ENCODE measurements at places on chromosomes 7 and 10.

- DNase-seq, result no peak
These were observed 204.2 kb downstream of the EMX2 start for GRCh38 chr10:117746541-117747448.

- DNase-seq, result no peak
These were observed 1349.3 kb upstream of the CELF2 start for GRCh38 chr10:9668411-9668810.

- DNase-seq, result no peak
These were observed 496.7 kb downstream of the SH2D4B start for GRCh38 chr10:81034383-81034782.

- DNase-seq, result no peak
These were observed 95.3 kb upstream of the HDAC9 start for GRCh38 chr7:18400275-18400674.

GRCh38 chr7:151342102-151342646, 562 bp downstream of the NUB1 start:
- DNase-seq, result no peak

GRCh38 chr10:92799568-92799967, 48.8 kb upstream of the EXOC6 start:
- no peak for DNase-seq

DNA sequence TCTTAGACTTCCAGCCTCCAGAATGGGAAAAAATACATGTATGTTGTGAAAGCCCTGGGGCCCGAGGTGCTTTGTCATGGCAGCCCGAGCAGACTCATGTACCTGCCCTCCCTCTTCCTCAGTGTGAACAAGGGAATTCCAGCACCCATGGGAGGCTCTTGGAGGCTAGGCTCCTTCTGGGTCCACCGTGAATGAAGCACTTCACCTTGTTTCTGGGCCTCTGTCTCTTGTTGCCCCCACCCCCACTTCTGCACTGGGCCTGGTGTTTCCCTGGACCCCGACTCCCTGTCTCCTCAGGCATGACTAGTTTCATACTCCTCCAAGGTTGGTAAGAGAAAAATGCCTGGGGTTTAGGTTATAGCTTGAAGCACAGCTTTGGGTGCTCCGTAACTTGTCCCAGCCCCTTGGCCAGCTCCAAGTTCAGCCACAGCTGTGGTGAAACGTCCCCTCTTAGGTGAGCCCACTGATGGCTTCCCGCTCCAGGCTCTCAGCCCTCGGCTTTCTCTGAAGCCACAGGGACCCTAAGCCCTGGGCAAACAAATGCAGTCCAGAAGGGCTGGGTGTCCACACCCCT, 30.2 kb upstream of the ARHGAP22 start:
- no peak for DNase-seq

- DNase-seq, result no peak
These were observed 136.2 kb upstream of the INSYN2A start for GRCh38 chr10:127332631-127333030.

DNA sequence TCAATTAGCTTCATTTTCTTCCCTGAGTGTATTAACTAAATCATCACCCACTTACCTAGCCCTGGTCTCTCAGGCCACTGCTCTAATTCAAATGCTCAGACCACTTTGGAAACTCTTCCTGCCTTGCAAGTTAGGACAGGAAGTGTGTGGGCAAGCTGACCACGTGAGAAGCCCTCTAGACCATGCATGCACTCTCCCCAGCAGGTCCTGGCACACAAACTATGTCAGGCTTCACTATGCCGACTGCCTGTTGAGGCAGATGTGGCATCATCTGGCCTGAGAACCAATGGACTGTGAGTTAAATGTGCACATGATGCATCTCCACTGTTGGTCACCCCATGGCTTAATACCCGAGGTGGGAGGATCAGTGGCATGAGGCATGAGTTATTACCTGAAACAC, 439.6 kb downstream of the GRID1 start:
- no peak for DNase-seq

- DNase-seq, result no peak
These were observed 19.9 kb downstream of the TMEM176B start for GRCh38 chr7:150780292-150780691.

DNA sequence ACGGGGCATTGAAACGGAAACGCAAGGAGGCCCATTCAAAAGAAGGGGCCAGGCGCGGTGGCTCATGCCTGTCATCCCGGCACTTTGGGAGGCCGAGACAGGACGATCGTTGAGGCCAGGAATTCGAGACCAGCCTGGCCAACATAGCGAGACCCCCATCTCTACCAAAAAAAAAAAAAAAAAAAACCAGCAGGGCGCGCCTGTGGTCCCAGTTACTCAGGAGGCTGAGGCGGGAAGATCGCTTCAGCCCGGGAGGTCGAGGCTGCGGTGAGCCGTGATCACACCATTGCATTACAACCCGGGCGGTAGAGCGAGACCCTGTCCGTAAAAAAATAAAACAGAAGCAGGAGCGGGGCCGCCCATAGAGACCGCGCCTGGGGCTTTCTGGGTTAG, 396 bp downstream of the PSMG3 start:
- DNase-seq, result no peak

DNA sequence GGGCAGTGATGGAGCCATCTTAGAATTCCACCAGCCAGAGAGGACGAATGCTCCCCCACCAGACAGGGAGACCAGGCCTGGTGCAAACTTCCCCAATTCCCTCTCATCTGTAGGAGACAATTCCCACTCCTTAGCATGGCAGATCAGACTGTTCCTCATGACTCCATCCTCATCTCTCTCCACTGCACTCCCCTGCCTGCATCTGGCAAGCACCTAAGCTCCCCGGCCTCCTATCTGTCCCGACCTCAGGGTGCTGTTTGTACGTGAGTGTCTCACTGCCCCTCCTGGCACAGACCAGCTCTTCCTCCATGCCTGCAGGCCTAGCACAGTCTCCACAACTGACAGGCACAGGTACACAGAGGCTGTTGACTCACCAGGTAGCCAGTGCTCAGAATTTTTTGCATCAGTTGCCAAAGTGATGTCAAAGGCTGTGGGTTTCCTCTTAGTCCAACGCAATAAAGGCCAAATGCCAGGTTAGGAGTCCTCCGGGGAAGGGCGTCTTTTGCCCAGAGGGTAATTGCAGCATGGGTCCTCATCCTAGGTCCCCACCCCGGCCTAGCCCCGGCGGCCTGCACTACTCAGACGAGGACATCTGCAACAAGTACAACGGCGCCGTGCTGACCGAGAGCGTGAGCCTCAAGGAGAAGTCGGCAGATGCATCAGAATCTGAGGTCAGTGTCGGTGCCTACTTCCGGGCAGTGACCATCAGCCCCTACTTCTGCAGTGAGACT, 436.8 kb upstream of the FOXK1 start:
- DNase-seq, result no peak

- DNase-seq, result no peak
These were observed 51.9 kb downstream of the IKZF1 start for GRCh38 chr7:50356212-50356944.

DNA sequence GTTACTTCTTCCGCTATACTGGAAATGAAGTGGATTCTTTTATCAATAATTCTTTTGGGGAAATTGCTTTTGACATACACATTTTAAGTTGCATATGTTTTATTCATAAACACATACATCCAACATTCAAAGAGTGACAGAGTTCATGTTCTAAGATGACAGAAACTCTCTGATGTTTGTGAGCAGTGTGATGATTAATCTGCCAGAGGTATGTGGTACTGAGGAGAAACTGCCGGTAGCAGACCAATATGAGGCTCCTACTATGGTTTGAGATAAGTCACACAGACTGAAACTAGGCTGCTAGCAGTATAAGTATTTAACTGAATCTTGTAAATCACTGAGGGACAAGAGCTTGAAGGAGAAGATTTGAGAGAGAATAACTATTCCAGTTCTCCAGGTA, 524.1 kb upstream of the SEMA3D start:
- DNase-seq, result no peak

GRCh38 chr10:117463545-117463920, 79.0 kb upstream of the EMX2 start:
- DNase-seq, result no peak

DNA sequence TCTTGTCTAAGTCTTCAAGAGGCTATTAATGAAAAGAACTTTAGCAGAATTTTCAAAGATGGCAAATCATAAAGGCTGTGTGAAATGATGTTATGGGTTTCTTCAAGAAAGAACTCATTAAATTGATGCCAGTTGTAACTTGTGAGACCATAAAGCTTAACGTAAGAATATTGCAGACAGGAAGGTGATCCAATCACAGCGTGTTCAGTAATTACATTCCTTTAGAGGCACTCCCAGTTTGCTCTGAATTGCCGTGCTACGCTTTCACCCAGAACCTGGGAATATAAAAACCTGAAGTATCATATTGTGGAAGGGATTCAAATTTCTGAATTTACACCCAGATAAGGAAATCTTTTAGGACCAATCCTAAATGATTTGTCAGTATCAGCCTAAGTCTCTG, 64.1 kb upstream of the ITGB1 start:
- DNase-seq, result no peak

DNA sequence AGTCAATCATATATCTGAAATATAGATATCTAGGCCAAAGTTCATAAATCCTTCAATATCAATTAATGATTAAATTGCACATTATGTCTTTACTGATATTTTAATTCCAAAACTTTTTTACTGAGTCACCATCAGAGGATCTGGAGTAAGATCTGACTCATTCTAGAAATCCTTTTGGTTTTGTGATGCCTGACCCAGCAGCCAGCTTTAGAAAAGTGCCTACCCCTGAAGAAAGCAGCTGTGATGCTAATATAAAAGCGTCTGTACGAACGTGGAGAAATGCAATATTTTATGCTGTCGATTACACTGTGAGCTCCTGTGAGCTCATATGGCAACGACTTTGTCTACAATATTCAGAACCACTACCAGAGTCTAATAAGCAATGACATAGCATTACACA, 142.5 kb upstream of the LRRTM3 start:
- DNase-seq, result no peak

DNA sequence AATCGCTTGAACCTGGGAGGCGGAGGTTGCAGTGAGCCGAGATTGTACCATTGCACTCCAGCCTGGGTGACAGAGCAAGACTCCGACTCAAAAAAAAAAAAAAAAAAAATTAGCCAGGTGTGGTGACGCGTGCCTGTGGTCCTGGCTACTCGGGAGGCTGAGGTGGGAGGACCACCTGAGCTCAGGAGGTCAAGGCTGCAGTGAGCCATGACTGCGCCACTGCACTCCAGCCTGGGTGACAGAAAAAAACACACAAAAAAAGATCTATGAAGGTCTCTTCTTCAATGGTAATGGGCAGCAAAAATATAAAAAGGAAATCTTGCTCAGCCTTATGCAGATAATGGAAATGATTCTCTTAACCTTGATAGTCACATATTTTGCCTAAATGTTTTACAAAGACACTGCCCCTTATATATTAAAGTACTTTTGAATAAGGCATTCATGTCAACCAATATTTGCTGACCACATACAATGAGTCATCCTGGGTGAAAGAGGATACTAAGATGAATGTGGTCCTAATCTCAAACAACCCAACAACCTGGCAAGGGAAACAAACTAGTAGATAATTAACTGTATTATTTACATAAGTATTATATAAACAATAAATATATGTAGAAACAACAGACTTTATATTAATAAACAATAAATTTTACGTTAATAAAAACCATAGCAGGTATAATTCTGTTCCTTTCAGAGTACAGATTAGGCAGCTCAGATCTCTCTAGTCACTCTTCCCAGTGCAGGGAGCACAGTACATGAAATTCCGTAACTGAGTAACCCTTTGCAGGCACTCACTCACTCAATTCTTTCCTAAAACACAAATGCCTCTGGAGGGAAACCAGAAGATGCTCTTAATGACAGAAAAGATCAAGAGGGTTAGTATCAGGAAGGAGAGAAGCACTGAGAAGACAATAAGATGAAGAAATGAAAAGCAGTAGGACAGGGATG, 8.1 kb downstream of the TOMM7 start:
- no peak for DNase-seq

DNA sequence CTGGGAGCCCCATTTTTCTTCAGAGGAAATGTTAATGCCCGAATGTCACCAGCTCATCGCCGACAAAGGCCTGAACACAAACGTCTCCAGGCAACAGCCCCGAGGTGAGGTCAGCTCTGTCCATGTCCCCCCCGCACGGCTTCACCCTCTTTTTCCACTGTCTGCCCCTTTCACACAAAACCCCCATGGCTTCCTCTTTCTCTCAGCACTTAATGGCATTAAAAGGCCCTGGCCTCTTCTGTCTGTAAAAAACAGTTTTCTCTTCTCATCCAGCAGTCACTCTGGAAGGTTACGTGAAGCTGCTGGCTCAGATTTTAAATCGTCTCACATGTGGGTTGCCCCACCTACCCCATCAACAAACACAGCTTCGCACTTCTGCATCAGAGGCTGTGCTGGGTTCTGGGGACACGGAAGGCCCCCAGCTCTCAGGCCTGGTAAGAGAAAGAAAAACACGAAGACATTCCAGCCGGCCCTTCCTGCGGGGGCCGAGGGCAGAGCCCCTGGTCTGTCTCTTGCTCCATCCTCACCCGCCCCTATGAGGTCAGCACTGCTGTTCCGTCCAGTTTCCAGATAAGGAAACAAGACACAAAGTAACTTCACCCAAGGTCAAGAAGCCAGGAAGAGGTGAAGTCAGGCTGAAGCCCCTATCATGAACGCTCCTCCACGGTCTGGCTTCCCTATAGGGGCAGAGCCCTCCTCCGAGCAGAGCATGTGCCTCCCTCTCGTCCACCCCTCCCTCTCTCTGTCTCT, 91.1 kb upstream of the PDGFA start:
- no peak for DNase-seq

- peak; percentile 41 for DNase-seq
These were observed 45.3 kb upstream of the EN2 start for GRCh38 chr7:155412416-155413253.

DNA sequence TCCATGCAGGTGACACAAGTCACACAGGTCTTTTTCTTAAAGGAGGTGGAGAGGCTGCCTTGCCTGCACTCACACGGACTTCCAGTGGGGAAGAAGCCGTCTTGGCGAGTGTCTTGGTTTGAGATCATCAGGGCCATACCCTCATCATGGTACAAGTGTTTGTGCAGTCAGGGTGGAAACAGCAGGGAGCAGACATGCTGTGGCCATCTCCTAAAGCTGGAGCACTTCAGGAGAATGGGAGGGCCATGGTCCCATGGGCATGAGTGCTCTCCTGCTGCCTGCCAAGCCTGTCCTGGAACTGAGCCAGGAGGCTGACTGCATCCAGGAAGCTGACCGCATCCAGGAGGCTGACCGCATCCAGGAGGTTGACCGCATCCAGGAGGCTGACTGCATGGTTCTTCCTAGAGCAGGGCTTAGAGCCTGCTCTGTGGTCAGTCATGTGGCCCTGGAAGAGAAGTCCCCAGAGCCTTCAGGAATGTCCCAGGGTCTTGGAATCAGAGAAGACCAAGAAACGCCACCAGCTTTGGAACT, 98.4 kb downstream of the ADARB2 start:
- no peak for DNase-seq
